Dermis blood vessel endothelial cell (primary cell): ENCODE measurements at places on chromosomes 7 and 10. TPM values are rescaled to one million over a fixed set of nuclear protein-coding genes. Genes with fewer than 3 reads are reported as not detected.

FAM221A gene
- 3.8 and 7.5 TPM in 2 replicates for total RNA-seq

AS3MT gene
- total RNA-seq = 1.2 and 2.0 TPM in 2 replicates

FAM25A gene
- not detected in 2 replicates for total RNA-seq

FAM25C gene
- total RNA-seq = not detected in 2 replicates

SKIDA1 gene
- 1.0 and 2.6 TPM in 2 replicates for total RNA-seq

GSAP gene
- total RNA-seq = 5.4 and 6.9 TPM in 2 replicates

- peak; percentile 62 for DNase-seq
These were observed 370.2 kb downstream of the PHF14 start for GRCh38 chr7:11343818-11344413.

GRCh38 chr7:52959336-52959735, 76.1 kb upstream of the POM121L12 start:
- DNase-seq = no peak

DNA sequence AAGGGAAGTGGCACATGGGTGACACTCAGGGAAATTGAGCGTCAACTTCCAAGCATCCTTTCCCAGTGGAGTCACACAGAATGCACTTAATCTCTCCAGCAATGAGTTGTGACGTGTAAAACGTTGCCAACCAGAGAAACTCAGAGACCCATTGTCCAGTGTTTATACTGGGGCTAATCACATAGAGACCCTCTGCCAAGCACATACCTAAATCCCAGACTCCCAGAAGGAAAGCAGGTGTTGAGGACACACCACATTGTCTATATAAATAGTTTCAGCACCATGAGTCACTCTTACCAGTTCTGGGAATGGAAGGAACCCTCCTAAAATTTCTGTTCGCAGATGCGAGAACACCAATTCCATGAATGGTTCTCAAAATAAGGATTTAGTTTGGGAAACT, 76.4 kb upstream of the BET1 start:
- no peak for DNase-seq

DNA sequence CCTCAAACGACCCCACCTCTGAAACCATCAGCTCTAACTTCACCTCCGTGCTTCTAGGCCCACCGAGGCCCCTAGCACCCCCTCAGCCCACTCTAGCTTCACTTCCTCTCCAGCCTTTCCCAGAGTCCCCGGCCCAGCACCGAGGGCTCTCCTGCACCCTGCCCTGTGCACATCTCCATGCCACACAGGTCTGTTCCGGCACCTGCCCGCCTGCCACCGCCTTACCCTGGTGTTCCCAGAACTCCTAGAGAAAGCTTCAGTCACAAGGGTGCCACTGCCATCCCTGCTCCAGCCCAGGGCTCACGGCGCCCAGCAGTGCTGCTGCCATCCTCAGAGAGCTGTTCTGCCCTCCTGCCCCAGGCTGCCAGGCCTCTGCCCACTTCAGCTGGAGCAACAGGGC, 61.3 kb upstream of the INSIG1 start:
- DNase-seq = no peak

DNA sequence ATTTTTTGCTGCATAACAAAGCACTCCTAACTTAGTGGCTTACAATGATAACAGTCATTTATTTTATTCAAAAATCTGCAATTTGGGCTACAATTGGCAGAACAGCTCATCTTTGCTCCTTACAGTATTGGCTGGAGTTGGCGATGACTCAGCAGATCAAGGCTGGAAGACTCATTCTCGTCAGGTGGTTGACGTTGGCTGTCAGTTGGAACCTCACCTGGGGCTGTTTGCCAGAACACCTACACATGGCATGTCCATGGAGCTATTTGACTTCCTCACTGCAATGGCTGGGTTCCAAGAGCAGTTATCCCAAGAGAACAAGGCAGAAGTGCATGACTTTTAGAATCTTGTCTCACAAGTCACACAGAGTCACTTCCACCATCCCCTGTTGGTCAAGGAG, 75.1 kb downstream of the NOD1 start:
- no peak for DNase-seq

GRCh38 chr10:44716470-44717015, 194.6 kb upstream of the TMEM72 start:
- no peak for DNase-seq
